ENCODE measurements at places on chromosomes 6 and 20. TPM values are rescaled to one million over a fixed set of nuclear protein-coding genes. Genes with fewer than 3 reads are reported as not detected.

The DEFB132 gene
- total RNA-seq, result 0.18 TPM

The SLC24A3 gene
- 8.9 TPM for total RNA-seq

The TSHZ2 gene
- 21.8 TPM for total RNA-seq

The CAGE1 gene
- not detected for total RNA-seq

The TMC2 gene
- not detected for total RNA-seq

The FUCA2 gene
- total RNA-seq, result 33.2 TPM

The TBC1D32 gene
- total RNA-seq, result 37.4 TPM

The NEURL2 gene
- total RNA-seq, result 14.6 TPM

The BANF2 gene
- not detected for total RNA-seq

The PIM1 gene
- total RNA-seq, result 51.5 TPM

The LY6G6F gene
- not detected for total RNA-seq

The WFDC12 gene
- not detected for total RNA-seq

The MOCS1 gene
- 16.2 TPM for total RNA-seq

The CALHM5 gene
- total RNA-seq, result 2.2 TPM

The SOBP gene
- 20.4 TPM for total RNA-seq

The APCDD1L gene
- 11.4 TPM for total RNA-seq

The VSTM2L gene
- total RNA-seq, result 4.7 TPM

Data from metanephros (tissue), 2 donors.